ENCODE measurements at places on chromosomes 7 and 10.

- DNase-seq = no peak
Observed at GRCh38 chr7:103114576-103115008, 34.3 kb downstream of the NAPEPLD start.

DNA sequence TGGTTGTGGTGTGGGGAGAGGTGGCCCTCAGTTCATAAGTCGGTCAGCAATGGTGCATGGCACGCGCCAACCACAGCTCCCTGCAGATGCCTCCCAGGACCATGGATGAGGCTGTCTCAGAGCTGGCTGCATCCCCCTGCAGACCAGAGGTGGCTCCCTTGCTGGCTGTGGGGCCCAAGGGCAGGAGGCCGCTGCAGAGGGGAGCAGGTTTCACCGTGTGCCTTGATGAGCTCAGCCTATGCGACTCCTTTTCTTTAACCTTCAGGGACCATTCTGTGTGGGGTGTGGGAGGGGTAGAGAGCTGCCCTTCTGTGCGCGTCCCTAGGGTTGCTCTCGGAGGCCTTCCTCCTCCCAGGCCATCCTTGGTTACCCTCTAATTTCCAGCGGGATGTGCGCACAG lies 152.4 kb downstream of the ACTR3B start:
- DNase-seq = no peak

DNA sequence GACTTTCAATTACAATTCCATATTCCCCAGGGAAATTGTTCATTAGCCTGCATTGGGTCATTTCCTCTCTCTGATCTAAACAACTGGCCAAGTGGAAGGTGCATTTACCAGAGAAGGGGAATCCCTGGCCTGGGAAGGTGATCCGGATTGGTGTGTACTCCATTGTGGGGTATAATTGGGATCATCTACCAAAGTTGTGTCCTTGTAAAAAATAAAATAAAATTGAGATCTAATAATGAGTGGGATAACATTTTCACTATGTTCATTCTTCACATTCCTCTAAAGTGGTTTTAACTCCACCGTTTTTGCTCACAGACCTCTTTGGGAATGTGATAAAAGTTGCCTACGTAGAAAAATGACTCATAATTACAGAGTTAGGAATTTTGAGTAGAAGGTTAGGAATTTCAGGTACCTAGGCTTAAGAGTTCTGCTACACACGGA lies 22.8 kb downstream of the ARL5B start:
- no peak for DNase-seq

DNA sequence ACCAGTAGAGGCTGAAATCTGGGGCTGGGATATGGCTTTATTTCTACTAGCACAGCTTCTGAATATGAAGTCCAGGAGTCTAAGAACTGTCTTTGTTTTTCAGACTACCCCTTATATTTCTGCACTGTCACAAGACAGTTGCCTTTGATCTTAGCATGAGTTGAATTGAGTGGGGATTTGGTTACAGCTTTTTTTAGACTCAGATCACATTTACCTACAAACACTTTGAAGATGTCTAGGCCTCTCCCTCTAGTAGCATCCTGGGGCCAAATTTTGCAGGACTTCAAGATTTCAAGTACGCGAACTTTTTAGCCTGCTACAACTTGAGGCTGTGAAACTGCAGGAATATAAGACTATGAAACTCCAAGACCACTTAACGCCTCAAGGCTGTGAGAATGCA lies 240.2 kb downstream of the NEBL start:
- no peak for DNase-seq

- DNase-seq = peak; percentile 48
Observed at GRCh38 chr7:44145479-44145968, 4.4 kb upstream of the MYL7 start.

DNA sequence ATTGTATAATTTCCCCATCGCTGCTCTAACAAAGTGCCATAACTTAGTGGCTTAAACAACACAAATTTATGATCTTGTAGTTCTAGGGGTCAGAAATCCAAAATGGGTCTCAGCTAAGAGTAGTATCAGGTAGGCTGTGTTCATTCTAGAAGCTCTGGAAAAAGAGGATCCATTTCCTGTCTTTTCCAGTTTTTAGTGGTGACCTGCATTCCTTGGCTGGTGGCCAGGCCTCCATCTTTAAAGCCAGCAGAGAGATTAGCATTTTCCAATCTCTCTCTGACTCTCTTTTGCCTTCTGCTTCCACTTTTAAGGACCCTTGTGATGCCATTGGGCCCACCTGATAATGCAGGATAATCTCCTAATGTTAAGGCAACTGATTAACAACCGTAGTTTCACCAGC lies 41.0 kb upstream of the C10orf120 start:
- no peak for DNase-seq

DNA sequence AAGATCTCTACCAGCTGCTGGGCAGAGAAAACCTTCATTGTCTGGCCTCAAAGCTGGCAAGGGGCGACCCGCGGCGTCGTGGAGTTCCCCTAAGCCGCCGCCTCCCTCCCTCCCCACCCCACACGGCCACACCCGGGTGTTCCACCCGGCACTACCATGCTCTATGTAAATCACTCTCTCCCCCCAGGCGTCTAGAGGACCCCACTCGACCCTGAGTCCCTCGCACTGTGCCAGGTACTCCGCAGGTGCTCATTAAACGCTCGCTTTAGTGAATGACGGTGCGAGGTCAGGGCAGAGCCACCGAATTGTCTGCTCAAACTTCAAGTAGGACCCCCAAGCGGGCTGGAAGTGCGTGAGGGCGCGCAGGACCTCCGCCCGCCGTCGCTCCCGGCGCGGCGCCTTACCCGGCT lies 628 bp downstream of the PARP12 start:
- DNase-seq = no peak

DNA sequence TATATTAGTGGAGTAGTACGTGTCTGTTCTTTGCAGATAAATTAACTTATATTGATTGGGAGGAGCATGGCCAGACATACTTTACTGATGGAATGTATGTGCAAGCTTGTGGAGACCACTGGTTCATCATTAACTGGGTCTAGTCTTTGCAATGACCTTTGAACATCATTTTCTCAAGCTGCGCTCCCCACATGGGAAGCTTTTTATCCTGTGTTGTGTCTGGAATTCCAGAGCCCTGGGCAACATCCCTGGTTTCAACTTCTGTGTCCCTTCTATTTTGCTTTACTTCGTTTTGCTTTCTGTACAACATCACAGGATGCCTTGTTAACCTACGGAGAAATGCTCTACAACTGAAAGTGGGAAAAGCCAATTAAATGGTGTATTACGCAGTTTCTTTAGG lies 38.3 kb downstream of the MACROH2A2 start:
- no peak for DNase-seq

- DNase-seq = no peak
Observed at GRCh38 chr7:55420530-55420929, 55.4 kb downstream of the LANCL2 start.

- DNase-seq = no peak
Observed at GRCh38 chr7:121360564-121360963, 31.8 kb downstream of the WNT16 start.

DNA sequence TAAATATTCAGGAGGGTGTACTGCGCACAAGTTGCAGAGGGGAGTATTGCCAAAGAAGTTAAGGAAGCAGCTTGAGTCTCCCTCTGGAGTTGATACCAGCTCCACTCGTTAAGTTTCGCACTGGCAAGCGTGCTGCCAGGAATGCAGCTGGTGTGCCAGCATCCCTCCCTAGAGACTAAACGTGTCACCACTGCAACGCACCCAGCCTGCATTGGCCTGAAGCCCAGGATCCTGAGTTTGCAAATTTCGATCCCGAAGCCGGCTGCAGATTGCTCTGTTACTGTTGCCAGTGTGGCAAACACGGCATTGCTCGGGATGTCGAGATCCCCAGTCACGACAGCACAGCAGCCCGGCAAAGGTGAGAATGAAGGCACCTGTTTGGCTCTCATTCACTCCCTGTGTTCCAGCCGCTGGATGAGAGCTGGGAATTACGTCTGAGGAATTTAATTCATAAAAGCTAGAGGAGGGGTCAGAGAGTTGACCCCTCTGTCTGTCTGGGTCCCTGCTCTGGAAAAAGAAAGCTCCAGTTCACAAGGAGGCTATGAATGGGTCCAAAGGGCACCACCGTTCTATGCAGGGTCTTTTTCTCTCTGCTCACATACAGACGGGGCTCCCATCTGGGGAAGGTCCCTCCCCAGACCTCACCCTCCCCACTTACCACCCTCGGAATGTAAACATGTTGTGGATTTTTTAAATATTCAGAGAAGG lies 61.0 kb downstream of the NRP1 start:
- no peak for DNase-seq

- no peak for DNase-seq
Observed at GRCh38 chr10:72783410-72783833, 91.5 kb downstream of the MCU start.

GRCh38 chr7:26714438-26714837 lies 150.0 kb downstream of the SKAP2 start:
- no peak for DNase-seq

- DNase-seq = no peak
Observed at GRCh38 chr7:3370068-3370830, 69.2 kb downstream of the SDK1 start.

DNA sequence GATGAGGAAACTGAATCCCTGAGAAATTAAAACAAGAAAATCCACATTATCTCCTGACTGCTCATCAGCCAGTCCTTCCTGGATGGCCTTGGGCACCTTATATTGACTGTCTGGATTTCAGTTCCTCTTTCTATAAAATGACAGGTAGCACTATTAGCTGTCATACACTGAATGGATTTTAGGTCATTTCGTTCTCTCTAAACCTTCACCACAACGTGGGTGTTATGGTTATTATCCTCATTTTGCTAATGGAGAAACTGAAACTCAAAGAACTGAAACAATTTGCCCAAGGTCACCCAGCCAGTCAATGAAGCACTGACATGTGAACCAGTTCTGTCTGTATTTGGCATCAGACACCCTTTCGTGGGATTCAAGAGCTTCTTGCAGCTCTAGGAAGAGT lies 193.8 kb downstream of the CYP26A1 start:
- no peak for DNase-seq

DNA sequence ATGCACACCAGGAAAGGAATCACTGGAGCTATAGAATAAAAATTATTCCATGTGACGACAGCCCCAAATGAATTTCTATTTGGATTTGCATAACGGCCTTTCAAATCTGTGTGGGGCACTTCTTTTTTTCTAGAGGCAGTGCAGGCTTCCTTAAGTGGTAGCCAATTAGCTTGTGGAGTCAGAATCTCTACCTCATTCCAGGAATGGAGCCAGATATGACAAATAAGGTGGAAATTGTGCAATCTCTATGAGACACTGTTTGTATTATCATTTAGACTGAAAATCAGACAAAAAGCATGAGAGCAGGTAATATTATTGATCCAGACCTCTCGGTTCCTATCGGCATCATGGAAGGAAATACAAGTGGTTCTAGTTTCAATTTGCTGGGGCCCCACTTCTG lies 78.7 kb downstream of the BEND7 start:
- DNase-seq = no peak
